T-helper 2 cell (primary cell): ENCODE measurements at places on chromosomes 2 and 18.

GRCh38 chr2:75466708-75467311 is 93.9 kb downstream of the EVA1A start:
- DNase-seq: no peak

- no peak for DNase-seq
Observed at GRCh38 chr2:206160807-206161179, 1.1 kb downstream of the EEF1B2 start.

GRCh38 chr2:128380061-128380889 is 61.6 kb upstream of the HS6ST1 start:
- DNase-seq: no peak

DNA sequence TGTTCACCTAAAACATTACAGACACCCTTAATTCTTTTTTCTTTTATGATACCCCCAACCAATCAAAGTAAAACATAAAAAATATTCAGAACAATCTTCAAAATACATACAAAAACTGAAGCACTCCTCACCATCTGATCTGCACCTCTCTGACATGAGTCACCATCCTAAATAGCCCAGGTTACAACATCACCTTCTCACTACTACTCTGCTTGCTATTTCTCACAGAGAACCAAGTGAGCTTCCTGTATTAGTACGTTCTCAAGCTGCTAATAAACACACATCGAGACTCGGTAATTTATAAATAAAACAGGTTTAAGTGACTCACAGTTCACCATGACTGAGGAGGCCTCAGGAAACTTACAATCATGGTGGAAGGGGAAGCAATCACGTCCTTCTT is 183.5 kb downstream of the CBLN2 start:
- DNase-seq: no peak

DNA sequence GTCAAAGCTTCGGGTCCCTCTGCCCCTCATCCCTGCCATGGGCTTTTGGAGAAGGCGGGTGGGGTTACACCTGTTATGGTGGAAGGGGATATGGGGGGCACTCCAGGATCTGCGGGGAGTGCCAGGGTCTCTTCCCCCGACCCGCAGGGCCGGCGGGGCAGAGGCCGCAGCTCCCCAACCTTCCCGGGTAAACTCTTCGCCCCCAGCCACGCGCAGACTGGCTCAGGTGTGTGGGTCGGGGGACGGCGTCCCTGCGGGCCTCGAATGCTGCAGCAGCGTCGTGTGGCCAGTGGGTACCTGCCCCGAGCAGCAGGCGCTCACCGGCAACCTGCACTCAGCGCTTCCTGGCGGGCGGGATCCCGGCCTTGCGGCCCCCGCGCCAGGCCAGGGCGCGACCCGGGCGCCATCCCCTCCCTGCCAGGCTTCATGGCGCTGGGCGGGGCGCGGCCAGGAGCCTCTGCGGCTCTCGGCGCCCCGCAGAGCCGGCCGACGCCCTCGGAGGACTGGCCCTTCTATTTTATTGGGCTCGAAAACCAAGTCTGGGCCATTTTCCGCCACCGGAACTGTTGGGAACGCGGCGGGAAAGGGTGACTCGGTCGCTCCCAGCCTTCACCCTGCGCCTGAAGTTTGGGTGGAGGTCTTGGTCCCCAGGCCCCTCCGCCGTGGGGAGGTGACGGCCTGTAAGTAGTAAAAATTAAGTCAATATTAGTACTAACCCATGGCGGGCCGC is 4.5 kb downstream of the GBX2 start:
- no peak for DNase-seq

- DNase-seq: no peak
Observed at GRCh38 chr2:218001629-218002028, 1.2 kb downstream of the TNS1 start.

GRCh38 chr2:62727259-62727867 is 21.9 kb downstream of the EHBP1 start:
- no peak for DNase-seq

- no peak for DNase-seq
Observed at GRCh38 chr2:80469428-80469827, 164.9 kb upstream of the LRRTM1 start.

- DNase-seq: no peak
Observed at GRCh38 chr2:163563336-163563735, 172.5 kb downstream of the FIGN start.

GRCh38 chr2:236088368-236089057 is 79.7 kb downstream of the GBX2 start:
- DNase-seq: no peak

- no peak for DNase-seq
Observed at GRCh38 chr2:130843321-130843985, 6.7 kb downstream of the ARHGEF4 start.

DNA sequence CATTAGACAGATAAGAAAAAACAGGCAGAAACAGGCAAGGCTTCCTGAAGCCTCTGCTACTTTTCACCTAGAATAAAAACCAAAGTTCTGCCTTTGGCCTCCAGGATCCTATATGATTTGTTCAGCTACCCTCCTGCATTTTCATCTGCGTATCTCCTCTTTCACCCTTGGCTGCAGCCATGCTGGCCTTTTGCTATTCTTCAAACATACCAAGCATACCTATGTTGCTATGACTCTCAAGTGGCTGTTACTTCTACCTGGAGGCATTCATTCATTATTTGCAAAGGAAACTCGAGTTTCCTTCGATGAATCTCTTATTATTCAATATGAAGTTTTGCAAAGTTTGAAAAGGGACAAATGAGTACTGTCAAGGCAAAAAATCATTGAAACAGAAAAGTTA is 106.4 kb upstream of the HNMT start:
- DNase-seq: no peak

- no peak for DNase-seq
Observed at GRCh38 chr18:28522236-28522635, 345.3 kb upstream of the CDH2 start.

GRCh38 chr2:9771481-9772017 is 71.7 kb upstream of the TAF1B start:
- no peak for DNase-seq

DNA sequence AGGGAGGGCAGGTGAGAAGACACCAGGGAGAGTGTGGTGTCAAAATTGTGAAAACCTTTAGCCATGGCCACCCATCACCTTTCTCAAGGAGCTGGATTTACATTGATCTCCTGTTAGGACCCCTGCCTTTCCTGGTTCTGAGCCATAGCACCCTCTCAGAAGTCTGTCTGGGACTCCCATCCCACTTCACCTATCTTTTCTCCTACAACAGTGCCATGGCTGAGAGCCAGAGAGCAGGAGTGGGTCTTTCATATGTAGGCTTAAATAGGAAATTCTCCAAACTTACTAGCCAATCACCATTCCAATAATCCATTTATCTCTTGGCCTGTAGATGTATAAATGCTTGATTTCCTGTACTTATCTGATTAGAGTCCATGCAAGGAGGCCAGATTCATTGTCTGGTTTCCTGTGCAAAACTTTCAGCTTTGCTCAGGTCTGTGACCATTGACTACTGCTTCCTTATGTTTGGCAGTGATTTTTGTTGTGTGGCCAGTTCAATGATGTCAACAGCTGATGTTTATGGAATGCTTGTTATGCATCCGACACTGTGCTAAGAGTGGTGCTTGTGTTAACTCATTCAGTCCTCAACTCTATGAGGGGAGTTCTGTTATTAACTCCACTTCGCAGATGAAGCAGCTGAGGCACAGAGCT is 57.6 kb upstream of the IGFBP5 start:
- no peak for DNase-seq

DNA sequence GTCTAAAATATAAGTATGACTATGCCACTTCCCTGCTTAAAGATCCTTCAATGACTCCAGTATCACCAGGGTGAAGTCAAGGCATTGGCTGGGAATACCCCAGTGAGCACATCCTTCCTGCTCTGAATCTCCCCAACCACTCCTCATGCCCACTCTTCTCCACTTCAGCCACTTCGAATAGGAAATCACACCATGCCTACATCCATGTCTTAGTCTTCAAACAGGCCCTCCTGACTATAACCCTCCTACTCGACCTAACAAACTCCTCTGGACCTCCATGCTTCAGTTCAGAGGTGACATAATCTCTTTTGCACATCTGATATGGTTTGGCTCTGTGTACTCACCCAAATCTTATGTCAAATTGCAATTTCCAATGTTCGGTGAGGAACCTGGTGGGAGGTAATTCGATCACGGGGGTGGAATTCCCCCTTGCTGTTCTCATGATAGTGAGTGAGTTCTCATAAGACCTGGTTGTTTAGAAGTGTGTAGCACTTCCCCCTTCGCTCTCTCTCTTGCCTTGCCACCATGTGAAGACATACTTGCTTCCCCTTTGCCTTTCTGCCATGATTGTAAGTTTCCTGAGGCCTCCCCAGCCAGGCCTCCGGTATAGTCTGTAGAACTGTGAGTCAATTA is 87.8 kb upstream of the TFCP2L1 start:
- no peak for DNase-seq

- no peak for DNase-seq
Observed at GRCh38 chr2:71892423-71892730, 255.3 kb downstream of the CYP26B1 start.

DNA sequence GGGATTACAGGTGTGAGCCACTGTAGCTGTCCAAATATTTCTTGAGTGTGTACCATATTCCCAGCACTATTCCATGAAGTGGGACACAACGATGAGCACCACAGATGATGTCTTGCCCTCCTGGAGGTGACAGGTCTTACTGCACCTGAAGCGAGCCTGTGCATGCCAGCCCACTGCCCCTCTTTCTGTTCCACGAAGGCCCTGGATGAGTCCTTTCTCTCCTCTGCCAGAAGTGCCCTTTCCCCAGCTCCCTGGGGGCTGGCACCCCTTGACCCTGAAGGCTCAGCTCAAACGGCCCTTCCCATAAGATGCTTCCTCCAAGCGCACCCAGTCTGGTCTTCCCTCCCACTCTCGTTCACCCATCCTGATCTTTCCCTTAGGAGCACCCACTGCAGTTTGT is 5.5 kb downstream of the ATP6V1B1 start:
- DNase-seq: no peak

DNA sequence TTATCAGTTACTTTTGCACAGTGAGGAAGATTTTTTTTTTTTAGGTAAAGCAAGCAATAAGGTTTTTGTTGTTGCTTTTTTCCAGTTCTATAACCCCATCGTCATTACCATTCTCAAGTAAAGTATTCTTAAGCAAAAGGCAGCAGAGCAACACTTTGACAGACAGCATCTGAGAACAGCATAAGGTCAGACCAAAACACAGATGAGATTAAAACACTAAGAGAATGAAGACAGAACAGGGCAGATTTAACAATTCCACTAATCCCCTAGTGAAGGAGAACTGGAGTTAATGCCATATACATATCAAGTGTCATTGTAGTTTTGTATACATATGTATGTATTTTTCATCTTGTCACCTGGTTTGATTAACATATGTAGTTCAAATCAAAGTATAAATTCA is 290.2 kb downstream of the METTL4 start:
- DNase-seq: no peak

GRCh38 chr2:171386627-171387026 is 47.2 kb downstream of the METTL8 start:
- DNase-seq: no peak

DNA sequence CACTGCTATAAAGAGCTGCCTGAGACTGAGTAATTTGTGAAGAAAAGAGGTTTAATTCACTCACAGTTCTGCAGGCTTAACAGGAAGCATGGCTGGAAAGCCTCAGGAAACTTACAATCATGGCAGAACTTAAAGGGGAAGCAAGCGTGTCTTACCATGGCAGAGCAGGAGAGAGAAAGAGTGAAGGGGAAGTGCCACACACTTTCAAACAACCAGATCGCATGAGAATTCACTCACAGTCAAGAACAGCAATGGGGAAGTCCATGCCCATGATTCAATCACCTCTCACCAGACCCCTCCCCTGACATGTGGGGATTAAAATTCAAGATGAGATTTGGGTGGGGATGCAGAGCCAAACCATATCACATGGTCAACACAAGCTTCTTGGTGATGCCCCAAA is 34.7 kb upstream of the CDK5R2 start:
- DNase-seq: no peak

DNA sequence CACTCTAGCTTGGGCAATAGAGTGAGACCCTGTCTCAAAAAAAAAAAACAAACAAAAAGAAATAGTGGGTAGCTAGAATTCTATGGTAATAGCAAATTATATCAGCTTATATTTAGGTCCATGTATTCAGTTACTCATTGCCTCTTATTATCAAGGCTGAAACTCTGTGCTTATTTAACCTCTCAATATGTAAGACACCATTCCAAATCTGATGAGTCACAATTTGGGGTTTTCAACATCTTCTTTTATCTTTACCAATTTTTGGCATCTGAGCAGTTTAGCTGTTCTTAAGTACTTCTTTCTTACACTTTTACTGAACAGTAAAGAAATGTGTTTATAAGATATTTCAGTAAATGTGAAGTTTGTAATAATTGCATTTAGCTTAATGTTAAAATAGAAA is 69.3 kb downstream of the TTC27 start:
- no peak for DNase-seq

DNA sequence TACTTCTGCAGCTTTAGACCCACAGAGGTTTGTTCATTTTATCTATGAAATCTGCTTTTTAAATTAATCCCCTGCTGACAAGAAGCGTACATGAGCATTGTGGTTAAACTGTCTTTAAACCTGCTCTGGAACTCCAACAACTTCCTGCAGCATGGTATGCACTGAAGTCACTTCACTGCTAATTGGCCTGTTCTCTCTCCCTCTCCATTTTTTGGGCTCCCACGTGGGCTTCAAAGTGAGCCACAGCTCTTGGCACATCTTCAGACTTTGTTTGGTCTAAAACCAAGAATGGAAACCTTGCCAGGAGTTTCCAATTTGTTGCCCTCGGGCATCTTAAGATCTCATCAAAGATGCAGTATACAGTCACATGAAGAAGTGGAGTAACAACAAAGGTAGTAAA is 311.4 kb downstream of the LRRTM1 start:
- no peak for DNase-seq

DNA sequence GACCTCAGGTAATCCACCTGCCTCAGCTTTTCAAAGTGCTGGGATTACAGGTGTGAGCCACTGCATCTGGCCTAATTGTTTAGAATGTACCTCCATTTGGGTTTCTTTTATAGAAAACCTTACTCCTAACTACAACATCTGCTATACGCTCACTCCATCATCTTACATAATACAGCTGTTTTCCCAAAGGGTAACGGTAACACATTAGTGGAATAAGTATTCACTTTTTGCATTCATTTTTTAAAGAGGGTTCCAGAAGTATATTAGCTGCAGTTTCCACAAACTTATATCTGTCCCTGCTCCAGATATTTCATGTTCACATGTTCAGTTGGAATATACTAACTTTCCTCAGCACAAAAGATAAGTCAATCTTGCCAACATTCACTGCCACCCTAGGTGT is 640.1 kb upstream of the FSHR start:
- no peak for DNase-seq

DNA sequence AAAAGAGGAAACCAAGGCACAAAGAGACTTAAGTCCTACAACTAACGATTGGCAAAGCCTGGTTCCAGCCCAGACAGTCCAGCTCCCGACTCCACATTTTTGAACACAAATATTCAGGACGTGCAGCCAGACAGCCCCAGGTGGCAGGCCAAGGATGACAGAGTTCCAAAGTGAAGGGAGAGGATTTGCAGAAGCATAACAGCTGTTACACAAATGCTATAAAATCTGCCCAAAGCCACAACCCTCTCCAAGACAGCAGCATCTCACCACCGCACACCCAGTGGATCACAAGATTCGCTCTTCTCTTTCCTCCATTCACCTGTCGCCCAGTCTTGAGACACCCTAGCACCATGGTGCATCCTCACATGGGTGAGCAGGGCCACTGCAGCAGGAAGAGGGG is 227.1 kb upstream of the ID2 start:
- DNase-seq: no peak
